ENCODE measurements at places on chromosomes 4 and X.
A peak's percentile ranks its signal among the peaks of the same experiment; 100 is the strongest.

- DNase-seq, result peak; percentile 19
Observed at GRCh38 chrX:276581-277201, 4.5 kb upstream of the PLCXD1 start.

DNA sequence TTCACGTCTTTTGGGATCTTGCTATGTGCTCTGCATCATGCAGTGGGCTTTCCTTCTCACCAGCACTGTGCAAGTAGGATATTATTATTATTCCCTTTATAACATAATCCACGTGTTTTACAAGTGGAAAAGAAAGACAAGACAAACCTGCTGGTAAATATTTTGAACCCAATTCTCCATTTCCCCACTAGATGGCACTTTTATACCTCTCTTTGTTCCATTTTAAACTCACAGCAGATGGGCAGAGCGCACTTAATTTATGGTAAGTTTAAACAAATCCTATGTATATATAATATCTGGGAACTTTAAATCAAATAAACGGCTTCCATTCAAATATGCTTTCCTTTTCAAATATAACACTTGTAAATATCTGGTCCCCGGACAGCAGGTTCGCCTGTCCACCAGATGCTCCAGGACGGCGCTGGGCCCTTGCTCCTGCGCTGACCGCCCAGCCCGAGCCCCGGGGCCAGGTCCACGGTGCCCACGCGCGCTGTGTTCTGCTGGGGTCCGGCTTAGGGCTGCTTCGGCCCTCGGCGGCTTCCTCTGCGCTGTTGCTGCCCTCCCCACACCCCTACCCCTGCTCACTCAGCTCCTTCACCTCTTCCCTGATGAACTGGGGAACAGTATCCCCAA lies 31.1 kb downstream of the F11 start:
- peak; percentile 13 for DNase-seq

- no peak for DNase-seq
Observed at GRCh38 chr4:129077326-129077725, 16.0 kb downstream of the SCLT1 start.

DNA sequence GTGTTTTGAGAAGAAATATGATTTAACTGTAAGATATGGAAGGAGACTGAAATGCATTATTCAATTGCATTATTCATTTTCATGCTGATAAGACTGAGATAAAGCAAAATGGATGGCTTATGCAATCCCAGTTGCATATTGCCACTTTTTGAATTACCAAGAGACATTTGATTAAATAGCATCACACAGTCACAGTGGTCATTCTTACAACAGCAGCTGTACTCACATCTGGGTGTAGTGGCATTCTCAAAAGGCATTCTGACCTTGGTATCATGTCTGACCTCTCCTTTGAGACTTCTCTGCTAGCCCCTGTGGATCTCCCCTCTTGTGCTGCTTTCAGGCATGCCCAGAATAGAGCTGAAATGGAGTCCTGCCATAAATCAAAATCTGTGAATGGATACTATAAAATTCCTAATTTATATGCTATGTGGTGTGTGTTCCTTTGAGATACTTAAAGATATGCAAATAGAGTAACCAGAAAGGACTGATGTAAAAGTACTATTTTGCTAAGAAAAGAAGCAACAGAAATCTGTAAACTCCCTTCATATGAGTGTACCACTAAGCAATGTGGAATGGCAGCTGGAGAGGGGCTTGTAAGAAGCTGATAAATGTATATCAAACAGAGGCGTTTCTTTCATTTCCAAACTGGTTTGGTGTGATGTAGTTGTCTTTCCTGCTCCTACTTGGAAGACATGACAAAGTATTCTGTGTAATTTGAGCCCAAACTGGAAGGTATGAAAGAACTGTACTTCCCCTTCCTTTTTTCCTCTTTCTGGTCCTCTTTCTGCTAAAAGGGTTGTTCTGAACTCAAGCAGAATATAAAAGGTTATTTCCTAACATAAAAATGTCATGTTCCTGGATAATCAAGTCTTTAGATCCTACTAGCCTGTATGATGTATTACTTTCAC lies 25.4 kb upstream of the METAP1 start:
- no peak for DNase-seq

- DNase-seq, result no peak
Observed at GRCh38 chrX:39779952-39780783, 317.6 kb downstream of the BCOR start.

- DNase-seq, result no peak
Observed at GRCh38 chr4:150337734-150338133, 244.2 kb upstream of the MAB21L2 start.

GRCh38 chr4:154004507-154005170 lies 215.8 kb upstream of the SFRP2 start:
- DNase-seq, result peak; percentile 78

DNA sequence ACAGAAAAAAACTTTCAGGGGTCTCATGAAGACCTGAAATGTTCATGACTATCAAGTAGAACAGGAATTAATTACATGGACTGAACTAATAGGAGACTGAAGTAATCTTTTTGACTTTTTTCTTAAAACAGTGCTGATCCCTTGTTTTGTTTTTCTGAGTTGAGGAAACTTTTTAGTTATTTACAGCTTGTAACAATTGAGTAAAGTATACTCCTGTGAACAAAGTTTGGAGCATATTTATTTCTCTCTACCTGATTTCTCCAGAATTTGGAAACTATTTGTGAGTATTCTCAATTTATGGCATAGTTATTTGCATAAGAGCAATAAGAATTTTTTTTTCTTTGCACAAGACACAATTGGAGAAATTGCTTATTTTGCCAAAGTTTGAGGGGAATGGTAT lies 64.8 kb downstream of the PCDH18 start:
- DNase-seq, result no peak

DNA sequence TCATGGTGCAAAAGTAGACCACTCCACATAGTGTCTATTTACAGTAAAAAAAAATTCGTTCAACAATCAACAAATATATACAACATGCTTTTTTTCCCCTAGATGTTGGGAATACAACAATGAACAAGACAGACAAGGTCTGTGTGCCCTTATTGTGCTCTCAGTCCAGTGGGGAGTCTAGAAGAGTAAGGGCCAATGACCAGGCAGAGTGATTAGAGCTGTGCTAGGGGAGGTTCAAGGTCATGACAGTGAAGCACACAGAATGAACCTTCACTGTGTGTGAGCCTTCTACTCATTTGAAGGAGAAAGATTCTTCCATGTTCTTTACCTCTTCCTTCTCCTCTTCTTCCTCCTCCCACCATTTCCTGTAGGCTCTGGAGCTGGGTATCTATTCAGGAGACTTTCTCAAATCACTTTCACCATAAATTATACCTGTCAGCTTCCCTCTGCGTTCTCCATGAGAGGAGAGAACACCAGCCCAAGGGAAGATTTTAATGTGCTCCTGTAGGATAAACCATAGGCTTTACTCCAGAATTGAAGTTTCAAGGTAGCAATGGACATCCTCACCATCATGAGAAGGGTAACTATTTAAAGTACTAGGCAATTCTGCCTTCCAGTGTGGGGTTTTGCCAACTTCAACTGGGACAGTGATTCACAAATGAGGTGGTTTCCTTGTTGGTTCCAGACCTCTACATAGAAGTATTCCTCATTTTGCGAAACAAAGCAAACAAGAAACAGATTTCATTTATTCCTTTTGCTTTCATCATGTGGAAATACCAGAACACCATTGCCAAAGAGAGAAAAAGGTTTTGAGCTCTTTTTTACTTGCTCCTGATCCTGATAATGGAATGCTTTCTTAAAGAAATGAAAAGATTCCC lies 246.9 kb upstream of the GPC4 start:
- DNase-seq, result peak; percentile 45

DNA sequence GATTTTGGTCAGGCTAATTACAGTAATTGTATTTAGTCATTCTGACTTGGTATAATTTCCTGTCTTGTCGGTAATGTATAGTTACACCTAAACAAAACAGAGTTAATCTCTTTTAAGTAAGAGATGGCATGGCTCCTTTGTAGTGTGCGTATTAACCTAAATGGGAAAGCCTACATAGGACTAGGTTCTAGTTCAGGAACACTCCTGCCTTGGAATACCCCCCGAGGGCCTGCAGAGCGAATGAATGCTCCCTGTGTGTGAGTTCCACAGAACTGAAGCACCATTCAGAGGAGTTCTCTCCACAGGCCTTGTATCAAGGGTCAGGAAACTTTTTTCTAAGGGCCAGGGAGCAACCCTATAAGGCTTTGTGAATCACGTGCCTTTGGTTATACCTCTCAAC lies 44.9 kb upstream of the STIM2 start:
- no peak for DNase-seq

DNA sequence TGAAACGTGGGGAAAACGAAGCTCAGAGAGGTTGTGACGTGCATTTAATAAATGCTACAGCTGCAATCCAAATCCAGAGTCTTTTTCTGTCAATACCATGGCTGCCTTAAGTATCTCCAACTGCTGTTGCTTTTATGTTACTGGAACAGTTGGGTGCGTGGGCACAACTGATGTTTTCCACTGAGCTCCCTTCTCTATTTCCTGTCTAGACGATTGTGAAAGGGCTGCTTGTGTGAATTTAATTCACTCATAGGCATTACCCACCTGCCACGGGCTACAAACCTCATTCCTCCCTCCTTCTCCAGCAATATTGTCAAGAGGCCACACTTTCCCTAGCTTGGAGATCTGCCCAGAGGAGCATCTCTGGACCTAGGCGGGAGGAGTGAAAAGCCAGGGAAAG lies 526.0 kb downstream of the MID1IP1 start:
- DNase-seq, result no peak

DNA sequence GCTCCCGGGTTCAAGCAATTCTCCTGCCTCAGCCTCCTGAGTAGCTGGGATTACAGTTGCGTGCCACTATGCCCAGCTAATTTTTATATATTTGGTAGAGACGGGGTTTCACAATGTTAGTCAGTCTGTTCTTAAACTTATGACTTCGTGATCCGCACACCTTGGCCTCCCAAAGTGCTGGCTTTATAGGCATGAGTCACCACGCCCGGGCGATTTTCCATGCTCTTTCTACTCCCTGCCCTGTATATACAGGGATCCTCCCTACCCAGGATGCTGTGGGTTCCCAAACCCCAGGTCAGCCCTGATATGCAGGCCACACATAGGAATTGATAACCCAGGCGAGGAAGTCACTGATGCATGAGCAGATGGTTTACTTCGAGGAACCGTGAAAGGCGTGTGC lies 31.4 kb downstream of the SSX5 start:
- DNase-seq, result no peak

GRCh38 chr4:31272331-31273061 lies 552.3 kb downstream of the PCDH7 start:
- no peak for DNase-seq

DNA sequence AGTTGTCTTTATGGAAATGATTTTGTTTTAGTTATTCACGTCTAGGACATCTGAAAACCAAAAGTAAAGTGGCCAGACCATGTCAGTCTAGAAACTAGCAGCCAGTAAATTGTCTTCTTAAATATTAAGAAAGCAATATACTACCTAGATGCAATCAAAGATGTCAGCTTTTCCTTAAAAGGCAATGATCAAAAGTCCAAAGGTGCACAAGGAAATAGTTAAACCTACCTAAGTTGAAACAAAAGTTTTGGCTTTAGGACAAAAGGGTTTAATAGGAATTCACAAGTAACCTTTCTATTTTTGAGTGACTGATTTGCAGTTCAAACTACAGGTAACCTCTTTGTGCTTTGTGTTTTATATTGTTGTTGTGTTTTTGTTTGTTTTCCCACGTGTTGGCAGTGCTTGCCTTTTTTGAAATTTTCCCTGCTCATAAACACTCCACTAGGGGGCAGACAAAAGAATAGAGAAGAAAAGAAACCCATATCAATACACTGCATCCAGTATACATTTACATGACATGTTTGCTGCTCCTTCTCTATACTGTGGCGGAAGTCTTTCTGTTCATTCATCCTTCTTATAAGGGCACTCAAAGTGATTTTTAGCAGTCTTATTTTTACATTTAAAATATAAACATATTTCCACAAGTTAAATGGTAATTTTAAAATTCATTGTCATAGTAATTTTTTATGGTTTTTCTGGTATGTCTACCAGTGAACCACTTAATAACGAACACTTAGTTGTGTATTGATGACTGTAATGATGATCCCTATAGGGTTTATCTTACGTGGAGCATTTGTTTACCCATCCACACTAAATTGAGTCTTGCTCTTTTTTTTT lies 62.7 kb downstream of the GAB1 start:
- no peak for DNase-seq

DNA sequence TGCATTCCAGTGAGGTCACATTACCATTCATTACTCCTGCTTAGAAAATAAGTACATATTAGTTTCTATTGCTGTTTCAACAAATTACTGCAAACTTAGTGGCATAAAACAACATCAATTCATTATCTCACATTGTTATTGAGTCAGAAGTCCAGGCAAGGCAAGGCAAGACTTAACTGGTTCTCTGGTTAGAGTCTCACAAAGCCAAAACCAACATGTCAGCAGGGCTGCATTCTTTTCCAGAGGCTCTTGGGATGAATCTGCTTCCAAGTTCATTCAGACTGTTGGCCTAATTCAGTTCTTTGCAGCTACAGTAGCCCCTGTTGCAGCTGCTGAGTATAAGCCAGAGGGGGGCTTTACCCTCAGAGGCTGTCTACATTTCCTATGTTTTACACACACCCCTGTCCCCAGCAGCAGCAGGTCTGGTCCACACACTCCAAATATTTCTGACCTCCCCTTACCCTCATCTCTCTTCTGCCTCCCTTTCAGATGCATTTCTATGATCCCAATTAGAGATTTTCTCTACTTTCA lies 892.1 kb upstream of the EPHA5 start:
- peak; percentile 83 for DNase-seq

DNA sequence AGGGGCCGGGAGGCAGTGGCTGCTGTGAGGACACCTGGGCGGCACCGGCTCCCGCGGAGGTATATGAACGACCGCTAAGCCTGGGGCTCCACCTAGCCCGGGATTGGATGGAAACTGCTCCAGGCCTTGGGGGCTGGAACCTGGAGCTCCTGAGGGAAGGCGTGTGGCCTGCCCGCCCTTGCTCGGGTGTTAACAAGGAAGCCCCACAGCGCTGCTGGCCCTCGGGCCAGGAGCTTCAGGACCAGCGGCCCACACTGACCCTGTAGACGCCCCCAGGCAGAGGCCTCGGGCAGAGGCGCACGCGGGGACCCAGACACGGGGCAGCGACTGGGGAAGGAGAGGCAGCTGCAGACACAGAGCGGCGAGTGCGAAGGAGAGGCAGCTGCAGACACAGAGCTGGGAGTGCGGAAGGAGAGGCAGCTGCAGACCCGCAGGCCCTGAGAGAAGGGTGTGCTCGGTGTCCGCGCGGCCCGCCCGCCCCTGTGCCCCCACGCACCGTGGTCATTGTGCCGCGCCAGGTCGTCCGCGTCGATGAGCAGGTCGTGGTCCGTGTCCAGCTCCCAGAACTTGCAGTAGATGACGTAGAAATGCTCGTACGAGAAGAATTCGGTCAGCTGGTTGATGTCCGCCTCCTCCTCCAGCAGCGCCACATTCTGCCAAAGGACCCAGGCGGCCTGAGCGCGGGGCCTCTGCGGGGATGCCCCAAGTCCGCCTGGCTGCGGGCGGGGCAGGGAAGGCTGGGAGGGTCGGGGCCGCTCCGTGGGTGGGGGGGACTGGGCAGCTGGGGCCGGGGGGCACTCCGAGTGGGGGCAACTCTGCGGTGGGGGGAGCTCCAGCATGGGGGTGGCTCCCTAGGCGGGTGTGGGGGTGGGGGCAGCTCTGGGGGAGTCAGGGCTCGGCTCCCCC lies 26.7 kb upstream of the GTPBP6 start:
- DNase-seq, result no peak

Data from stromal cell of bone marrow (primary cell).